Sigmoid colon (tissue), 7 donors: ENCODE measurements at places on chromosomes 4 and X. TPM values are rescaled to one million over a fixed set of nuclear protein-coding genes. Genes with fewer than 3 reads are reported as not detected.

- no peak for DNase-seq
- no peaks in the 10 kb centered on the region for H3K36me3 ChIP-seq
- no peak overlapping the region for H3K4me3 ChIP-seq
- no peaks in the 10 kb centered on the region for H3K4me1 ChIP-seq
- no peaks in the 10 kb centered on the region for H3K27me3 ChIP-seq
Measured at GRCh38 chr4:181741513-181741912, 501.7 kb upstream of the TENM3 start.

- H3K4me3 ChIP-seq = no peak overlapping the region
- H3K36me3 ChIP-seq = no peaks in the 10 kb centered on the region
- no peak for DNase-seq
- no peak overlapping the region for H3K27ac ChIP-seq
- H3K27me3 ChIP-seq = no peaks in the 10 kb centered on the region
Measured at GRCh38 chrX:148133105-148133725, 152.1 kb downstream of the FMR1NB start.

DNA sequence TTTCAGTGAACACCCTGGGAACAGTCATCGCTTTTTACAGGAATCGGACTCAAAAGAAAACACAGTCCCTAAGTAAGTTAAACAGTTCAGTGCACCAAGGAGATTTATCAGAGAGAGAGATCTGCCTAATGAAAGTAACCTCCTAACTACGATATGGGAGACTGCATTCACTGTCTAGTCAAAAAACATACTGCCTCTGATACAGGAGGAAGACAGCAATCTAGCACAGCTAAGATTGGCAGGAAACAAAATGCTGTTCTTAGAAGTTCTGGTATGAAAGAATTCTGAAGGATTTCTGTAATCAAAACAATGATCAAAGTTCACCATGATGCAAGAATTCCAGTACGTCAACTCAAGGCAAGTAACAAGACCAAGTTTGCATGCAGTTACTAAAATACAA is 92.8 kb downstream of the MAML3 start:
- no peak for DNase-seq
- peaks cover 28% of the 10 kb centered on the region for H3K4me1 ChIP-seq
- H3K36me3 ChIP-seq = no peaks in the 10 kb centered on the region
- H3K4me3 ChIP-seq = no peak overlapping the region
- H3K27ac ChIP-seq = no peak overlapping the region

GRCh38 chr4:65007841-65008439 is 598.7 kb upstream of the TECRL start:
- no peaks in the 10 kb centered on the region for H3K4me1 ChIP-seq
- DNase-seq = no peak
- no peaks in the 10 kb centered on the region for H3K27me3 ChIP-seq
- H3K36me3 ChIP-seq = no peaks in the 10 kb centered on the region
- H3K27ac ChIP-seq = no peak overlapping the region

- no peaks in the 10 kb centered on the region for H3K36me3 ChIP-seq
- DNase-seq = no peak
Measured at GRCh38 chr4:147117431-147117830, 171.8 kb upstream of the TTC29 start.

GRCh38 chr4:6416518-6417286 is 55.7 kb downstream of the PPP2R2C start:
- no peaks in the 10 kb centered on the region for H3K27me3 ChIP-seq
- no peaks in the 10 kb centered on the region for H3K36me3 ChIP-seq
- H3K4me1 ChIP-seq = no peaks in the 10 kb centered on the region
- no peak overlapping the region for H3K4me3 ChIP-seq
- no peak for DNase-seq

DNA sequence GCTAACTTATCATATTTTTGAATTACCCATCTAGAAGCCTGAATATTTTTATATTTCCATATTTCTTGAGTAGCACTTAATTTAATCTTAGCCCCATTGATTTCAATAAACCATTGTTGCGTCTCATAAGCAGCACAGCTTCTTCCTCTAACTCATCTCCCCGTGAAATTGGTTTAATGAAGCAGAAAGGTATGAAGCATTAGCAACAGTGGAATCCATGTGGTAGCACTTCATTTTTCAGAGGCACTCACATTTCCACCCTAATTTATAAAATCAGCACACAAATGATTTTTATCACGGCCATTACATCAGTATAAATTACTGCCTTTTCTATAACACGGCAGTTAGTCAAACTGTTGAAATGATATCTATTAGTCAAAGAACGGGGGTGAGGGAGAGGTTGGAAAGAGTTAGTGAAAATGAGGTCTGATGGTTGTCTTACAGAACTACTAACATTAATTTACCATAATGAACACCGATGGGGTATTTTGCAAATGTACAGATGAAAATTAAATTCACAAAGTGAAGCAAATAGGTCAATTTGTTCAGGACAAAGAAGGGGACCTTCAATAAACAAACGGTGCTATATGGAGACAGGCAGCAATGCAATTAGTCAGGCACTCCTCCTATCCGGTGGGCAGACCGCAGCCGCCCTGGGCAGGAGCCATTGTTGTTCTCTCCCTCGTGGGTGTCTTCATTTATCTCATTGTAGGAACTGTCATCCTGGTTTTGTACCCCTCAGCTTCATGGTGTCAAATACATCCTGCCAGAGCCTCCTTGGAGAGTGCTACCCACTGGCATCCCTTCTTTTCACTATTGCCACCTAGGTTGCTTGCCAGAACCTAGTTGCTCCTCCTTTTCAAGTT is 205.7 kb downstream of the SOX3 start:
- H3K4me1 ChIP-seq = no peaks in the 10 kb centered on the region
- H3K27ac ChIP-seq = no peak overlapping the region
- H3K36me3 ChIP-seq = no peaks in the 10 kb centered on the region
- H3K4me3 ChIP-seq = no peak overlapping the region
- no peaks in the 10 kb centered on the region for H3K27me3 ChIP-seq

GRCh38 chrX:13754765-13755164 is 20.2 kb downstream of the OFD1 start:
- H3K4me3 ChIP-seq = no peak overlapping the region
- no peaks in the 10 kb centered on the region for H3K4me1 ChIP-seq
- no peak for DNase-seq
- H3K27me3 ChIP-seq = no peaks in the 10 kb centered on the region

DNA sequence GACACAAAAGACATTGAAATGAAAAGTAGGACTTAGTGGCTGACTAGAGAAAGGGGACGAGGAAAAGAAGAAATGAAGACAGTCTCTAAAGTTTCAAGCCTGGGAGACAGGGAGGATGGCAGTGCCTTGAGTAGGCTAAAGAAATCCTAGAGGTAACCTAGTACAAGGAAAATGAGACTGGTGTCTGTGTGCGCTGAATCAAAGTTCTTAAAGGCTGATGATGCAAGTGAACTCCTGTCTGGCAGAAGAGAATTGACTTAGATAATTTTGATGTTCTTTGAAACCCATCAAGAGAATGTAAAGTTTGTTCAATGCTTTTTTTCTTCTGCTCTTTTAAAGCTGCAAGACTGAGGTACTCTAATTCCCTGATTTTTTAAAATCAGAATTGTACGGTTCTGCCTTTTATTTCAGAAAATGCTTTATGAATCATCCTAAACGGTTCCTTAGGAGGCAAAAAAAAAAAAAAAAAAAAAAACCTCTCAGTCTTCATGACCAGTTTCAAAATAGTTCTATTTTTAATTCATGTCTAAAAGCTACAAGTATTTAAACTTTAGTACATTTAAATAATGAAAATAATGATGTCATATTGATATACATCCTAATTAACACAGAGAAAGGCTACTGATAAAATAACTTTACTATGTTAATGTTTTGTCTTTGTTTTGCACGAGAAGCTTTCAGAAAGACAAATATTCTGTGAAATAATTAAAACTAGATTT is 189.8 kb downstream of the PPP3CA start:
- H3K27ac ChIP-seq = no peak overlapping the region
- peaks cover 15% of the 10 kb centered on the region for H3K4me1 ChIP-seq
- DNase-seq = no peak
- no peaks in the 10 kb centered on the region for H3K27me3 ChIP-seq

- no peak overlapping the region for H3K4me3 ChIP-seq
- H3K36me3 ChIP-seq = no peaks in the 10 kb centered on the region
- H3K4me1 ChIP-seq = no peaks in the 10 kb centered on the region
- no peak for DNase-seq
Measured at GRCh38 chr4:89573656-89574055, 263.3 kb downstream of the SNCA start.

DNA sequence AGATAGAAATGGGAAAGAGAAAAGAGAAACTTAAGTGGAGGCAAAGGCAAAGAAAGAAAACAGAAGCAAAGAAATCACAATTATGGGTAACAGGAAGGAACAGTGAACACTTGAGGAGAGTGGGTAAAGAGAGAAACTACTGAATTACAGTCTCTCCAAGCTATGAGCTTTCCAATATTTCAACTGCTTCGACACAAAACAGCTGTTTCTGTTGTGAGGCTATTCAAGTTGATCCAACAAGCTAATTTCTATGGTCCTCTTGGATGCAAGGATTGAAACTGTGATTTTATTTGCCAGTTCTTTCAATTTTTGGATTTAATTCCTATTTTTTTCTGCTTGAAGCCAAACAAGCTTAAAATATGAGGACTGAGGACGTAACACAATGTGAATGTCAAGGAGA is 80.5 kb upstream of the ADGRA3 start:
- H3K27ac ChIP-seq = no peak overlapping the region
- DNase-seq = no peak
- no peaks in the 10 kb centered on the region for H3K27me3 ChIP-seq
- no peaks in the 10 kb centered on the region for H3K4me1 ChIP-seq

- no peaks in the 10 kb centered on the region for H3K36me3 ChIP-seq
- H3K4me3 ChIP-seq = no peak overlapping the region
Measured at GRCh38 chrX:22652596-22652995, 347.2 kb upstream of the DDX53 start.

DNA sequence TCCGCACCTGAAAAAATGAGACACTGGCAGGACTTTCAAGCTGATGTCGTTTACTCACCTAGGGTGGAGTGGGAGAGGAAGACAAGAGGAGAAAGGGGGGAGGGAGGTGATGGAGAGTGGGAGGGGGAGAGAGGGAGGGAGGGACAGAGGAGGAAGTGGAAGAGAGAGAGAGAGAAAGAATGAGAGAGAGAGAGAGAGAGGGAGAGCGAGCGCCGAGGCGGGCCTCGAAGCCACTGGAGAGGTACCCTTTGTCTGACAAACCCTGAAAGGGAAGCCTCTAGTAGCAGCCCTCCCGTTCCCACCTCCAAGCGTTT is 296 bp upstream of the ADGRL3 start:
- peak overlapping the region; percentile 53 for H3K27ac ChIP-seq
- H3K36me3 ChIP-seq = no peaks in the 10 kb centered on the region
- peak overlapping the region; percentile 55 for H3K4me3 ChIP-seq
- H3K27me3 ChIP-seq = peaks cover 54% of the 10 kb centered on the region
- no peak for DNase-seq

DNA sequence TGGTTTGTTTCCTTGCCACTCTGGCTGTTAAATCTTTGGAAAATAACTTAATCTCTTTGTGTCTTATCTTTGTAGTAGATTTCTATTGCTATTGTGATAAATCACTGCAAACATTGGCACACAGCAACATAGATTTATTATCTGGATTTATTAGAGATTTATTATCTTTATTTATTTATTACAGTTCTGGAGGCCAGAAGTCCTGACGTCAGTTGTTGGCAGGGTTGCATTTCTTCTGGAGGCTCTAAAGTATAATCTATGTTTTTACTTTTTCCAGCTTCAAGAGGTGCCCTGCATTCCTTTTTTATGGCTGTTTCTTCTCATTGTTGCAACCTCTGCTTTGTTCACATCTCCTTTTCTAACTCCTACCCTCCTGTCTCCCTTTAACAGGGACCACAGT is 542.8 kb downstream of the GRXCR1 start:
- H3K36me3 ChIP-seq = no peaks in the 10 kb centered on the region
- no peaks in the 10 kb centered on the region for H3K27me3 ChIP-seq
- H3K27ac ChIP-seq = no peak overlapping the region
- DNase-seq = no peak
- H3K4me1 ChIP-seq = no peaks in the 10 kb centered on the region
- H3K4me3 ChIP-seq = no peak overlapping the region

- H3K27ac ChIP-seq = no peak overlapping the region
- no peaks in the 10 kb centered on the region for H3K27me3 ChIP-seq
- DNase-seq = no peak
- no peaks in the 10 kb centered on the region for H3K36me3 ChIP-seq
- H3K4me3 ChIP-seq = no peak overlapping the region
- peaks cover 29% of the 10 kb centered on the region for H3K4me1 ChIP-seq
Measured at GRCh38 chr4:112931001-112931400, 118.5 kb upstream of the ANK2 start.

Gene PDGFRA
- total RNA-seq = 192 TPM

Gene CABS1
- not detected for total RNA-seq

Gene TIGD4
- total RNA-seq = 0.33 TPM

Gene YY2
- 2.1 TPM for total RNA-seq
